ENCODE measurements at places on chromosomes 7 and 10.

GRCh38 chr10:90096196-90096595 is 394.8 kb downstream of the KIF20B start:
- DNase-seq: no peak

DNA sequence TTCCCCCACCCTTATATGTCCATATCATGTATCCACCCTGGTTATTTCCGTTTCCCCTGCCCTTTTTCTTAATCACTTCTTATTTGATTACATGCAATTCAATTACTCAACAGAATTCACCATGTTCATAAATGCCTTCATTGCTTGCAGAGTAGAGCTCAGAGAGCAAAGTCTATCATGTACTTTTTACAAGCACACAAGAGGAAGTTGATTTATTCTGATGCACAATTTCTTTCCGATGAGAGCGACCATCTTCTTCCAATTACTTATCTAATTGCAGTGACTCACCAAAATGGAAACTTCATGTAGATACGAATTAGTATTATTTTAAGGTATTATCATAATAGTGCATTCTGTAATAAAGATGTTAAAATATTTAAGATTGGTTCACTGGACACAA is 430.5 kb upstream of the KLF6 start:
- DNase-seq: no peak

GRCh38 chr7:5872326-5872725 is 8.3 kb upstream of the OCM start:
- DNase-seq: peak; percentile 38

DNA sequence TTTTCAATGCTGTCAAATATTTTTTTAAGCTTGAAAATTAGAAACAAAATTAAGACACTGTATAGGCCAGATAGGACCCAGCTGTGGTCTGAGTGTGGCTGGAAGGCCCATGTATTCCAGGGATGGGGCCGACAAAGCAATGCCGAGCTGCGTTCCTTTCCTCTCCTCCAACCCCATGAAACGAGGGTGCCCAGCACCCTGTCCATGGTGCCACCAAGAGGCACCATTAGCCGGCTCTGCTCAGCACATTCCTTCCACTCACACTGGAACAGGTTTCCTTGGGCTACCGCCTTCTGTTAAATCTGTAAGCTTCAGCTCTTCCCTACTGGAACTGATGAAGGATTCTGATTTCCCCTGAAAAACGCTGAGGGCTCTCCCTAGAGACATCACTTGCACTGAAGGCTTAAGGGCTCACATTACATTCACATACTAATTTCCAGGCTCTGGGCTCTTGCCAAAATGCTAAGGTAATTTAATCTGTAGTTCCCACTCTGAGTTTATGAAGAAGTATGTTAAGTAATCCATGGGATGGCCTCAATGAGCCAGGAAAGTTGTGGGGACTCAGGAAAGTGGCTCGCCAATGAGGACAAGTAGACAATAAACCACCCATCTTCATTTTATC is 73.7 kb upstream of the CAMK2B start:
- no peak for DNase-seq

- no peak for DNase-seq
Observed at GRCh38 chr7:32153006-32153405, 82.8 kb upstream of the PDE1C start.

- DNase-seq: no peak
Observed at GRCh38 chr10:60048091-60048501, 141.7 kb upstream of the CCDC6 start.

DNA sequence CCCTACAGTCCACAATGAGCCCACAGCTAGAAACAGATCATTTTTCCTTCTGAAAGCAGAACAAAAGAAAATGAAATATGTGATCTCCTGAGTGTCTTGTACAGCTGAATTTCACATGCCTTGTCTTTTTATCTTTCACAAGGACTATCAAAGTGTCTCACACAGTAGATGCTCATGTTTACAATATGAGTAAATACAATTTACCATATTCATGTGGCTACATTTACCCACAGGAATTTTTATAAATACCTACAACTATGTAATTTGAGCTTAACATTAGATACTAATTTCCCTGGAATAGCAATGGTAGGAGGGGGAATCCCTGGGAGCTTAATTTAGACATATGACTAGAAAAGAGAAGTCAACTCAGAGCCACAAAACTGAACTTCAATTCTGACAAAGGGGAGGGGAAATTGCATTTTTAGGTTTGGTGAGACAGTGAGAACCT is 186.2 kb downstream of the MACC1 start:
- no peak for DNase-seq

DNA sequence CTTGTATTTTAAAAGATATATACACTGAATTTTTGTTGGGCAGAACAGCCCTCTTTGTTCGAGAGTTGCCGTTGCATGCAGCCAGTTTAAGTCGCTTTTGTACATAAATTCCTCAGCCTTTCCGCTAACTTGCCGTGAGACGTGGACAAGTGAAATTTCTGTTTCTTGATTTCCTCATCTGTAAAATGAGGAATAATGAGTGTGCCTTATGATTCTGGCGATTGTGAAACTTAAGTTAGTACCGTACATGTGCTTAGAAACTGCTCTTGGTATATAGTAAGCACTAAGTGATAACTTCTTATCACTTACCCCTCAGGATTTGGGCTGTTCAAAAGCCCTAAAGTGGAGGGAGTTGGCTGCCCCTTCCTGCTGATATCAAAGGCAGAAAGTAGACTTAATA is 1.4 kb downstream of the CCNJ start:
- DNase-seq: no peak

DNA sequence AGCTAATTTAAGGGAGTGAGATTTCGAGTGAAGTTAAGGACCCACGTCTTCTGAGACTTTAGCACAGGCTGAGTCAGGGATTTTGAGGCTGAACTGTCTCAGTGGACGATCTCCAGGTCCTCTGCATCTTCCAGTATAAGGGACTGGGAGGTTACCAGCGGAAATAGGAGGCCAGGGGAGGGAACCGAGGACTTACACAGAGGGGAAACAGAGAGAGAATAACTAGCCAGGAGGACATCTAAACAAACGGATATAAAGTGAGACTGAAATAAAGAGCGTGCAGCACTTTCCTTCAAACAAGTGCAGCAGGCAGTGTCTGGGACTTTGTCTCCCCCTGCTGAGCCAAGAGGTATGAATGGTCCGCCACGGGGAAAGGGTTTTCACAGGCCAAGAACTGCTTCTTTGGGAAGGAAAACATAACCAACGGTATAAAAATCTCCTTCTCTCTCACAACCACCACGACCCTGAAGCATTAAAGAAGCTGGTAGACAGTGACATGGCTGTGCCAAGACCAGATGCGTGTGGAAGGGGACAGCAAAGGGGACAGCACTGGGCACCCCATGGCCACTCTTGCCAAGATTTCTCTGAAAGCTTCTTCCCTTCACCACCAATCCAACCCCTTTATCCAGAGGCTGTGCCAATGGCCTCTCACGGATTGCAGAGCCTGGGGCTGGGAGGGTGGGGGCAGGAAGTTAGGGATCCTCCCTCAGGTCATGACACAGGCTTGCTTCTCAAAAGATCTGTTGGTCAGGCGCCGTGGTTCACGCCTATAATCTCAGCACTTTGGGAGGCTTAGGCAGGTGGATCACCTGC is 72.0 kb downstream of the SLC37A3 start:
- DNase-seq: peak; percentile 16

DNA sequence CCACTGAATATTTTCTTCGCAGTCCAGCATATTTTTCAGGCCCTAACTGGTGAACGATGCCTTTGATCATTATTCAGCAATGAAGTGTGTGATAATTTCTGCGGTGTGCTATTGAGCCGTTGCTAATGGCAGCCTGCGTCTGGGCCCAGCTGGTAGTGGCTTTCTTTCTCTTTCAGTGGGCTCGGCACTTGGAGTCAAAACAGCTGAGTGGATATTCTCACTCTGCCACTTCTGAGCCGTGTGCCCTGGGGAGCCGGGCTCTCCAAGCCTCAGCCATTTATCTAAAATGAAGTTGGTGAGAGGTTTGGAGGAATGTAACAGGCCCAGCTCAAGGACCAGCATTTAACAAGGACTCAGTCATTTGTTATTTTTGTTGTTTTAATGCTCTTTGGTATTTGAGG is 87.5 kb upstream of the IFRD1 start:
- DNase-seq: no peak
